ENCODE measurements at places on chromosomes 1 and 21. TPM values are rescaled to one million over a fixed set of nuclear protein-coding genes. Genes with fewer than 3 reads are reported as not detected.

SMCP gene
- not detected for total RNA-seq

GRCh38 chr21:32930673-32931072 is 95.1 kb upstream of the OLIG2 start:
- H3K4me1 ChIP-seq, result peaks cover 40% of the 10 kb centered on the region
- no peak overlapping the region for H3K27ac ChIP-seq
- DNase-seq, result no peak
- H3K36me3 ChIP-seq, result no peaks in the 10 kb centered on the region
- H3K4me3 ChIP-seq, result no peak overlapping the region

- no peak overlapping the region for H3K27ac ChIP-seq
- H3K36me3 ChIP-seq, result no peaks in the 10 kb centered on the region
- DNase-seq, result no peak
- no peaks in the 10 kb centered on the region for H3K27me3 ChIP-seq
- no peak overlapping the region for H3K4me3 ChIP-seq
Measured at GRCh38 chr1:40810927-40811326, 27.3 kb downstream of the KCNQ4 start.

CLEC20A gene
- not detected for total RNA-seq

ITGB2 gene
- 242 TPM for total RNA-seq

- H3K27me3 ChIP-seq, result peaks cover 12% of the 10 kb centered on the region
- H3K36me3 ChIP-seq, result no peaks in the 10 kb centered on the region
- H3K4me3 ChIP-seq, result no peak overlapping the region
- H3K4me1 ChIP-seq, result peaks cover 7% of the 10 kb centered on the region
- DNase-seq, result no peak
- no peak overlapping the region for H3K27ac ChIP-seq
Measured at GRCh38 chr1:1989789-1990188, 13.8 kb downstream of the CFAP74 start.

DNA sequence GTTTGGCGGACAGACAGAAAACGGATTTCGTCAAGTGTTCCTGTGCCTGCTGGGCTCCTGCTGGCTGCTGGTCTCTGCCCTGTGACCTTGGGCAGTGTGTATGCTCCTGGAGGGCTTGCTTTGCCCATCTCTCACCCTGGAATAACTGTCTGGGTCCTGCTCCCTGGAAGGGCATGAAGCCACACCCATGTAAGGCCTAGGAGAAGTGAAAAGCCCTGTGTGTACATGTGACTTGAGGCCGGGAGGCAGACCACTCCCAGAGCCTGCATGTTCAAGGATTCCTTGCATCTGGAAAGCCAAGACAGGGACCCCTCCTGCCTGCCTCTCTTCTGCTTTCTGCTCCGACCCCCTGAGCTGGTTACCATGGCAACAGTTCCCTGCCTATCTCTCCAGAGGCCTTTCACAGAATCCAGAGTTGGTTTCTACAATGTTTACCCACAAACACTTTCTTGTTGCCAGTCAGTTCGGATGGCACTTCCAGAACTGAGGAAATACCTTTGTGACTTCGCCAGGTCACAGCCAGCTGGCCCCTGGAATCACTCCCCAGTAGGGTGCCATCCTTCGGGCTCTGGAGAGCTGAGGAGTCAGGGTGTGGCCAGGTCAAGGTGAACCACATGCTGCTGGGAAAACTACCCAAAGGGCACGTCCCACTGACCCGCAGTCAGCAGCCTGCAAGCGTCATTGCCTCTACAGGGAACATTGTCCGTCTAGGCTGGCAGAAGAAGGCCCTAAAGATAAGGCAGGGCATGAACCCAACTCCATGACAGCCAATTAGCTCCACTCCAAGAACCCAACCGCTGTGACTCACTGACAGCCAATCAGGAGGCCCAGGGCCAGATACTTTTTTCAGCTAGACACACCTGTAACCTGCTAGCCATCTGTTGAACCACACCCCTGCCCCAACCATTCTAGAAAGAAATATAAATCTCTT is 14.7 kb upstream of the GPR37L1 start:
- no peaks in the 10 kb centered on the region for H3K36me3 ChIP-seq
- no peak overlapping the region for H3K4me3 ChIP-seq
- H3K4me1 ChIP-seq, result no peaks in the 10 kb centered on the region
- no peak overlapping the region for H3K27ac ChIP-seq

TMEM50A gene
- 124 TPM for total RNA-seq

- no peaks in the 10 kb centered on the region for H3K4me1 ChIP-seq
- no peak overlapping the region for H3K4me3 ChIP-seq
- H3K36me3 ChIP-seq, result no peaks in the 10 kb centered on the region
- DNase-seq, result no peak
- H3K27me3 ChIP-seq, result no peaks in the 10 kb centered on the region
- no peak overlapping the region for H3K27ac ChIP-seq
Measured at GRCh38 chr1:54548389-54549044, 489 bp downstream of the ACOT11 start.

GJA5 gene
- not detected for total RNA-seq

- DNase-seq, result no peak
- H3K36me3 ChIP-seq, result no peaks in the 10 kb centered on the region
- no peak overlapping the region for H3K27ac ChIP-seq
- no peak overlapping the region for H3K4me3 ChIP-seq
Measured at GRCh38 chr1:201906336-201906735, 17.6 kb downstream of the SHISA4 start.

GRCh38 chr21:46035809-46036695 is 54.5 kb downstream of the COL6A1 start:
- DNase-seq, result no peak
- peaks cover 1% of the 10 kb centered on the region for H3K27me3 ChIP-seq
- H3K4me3 ChIP-seq, result no peak overlapping the region
- H3K27ac ChIP-seq, result no peak overlapping the region

CRABP2 gene
- total RNA-seq, result 1.1 TPM

DNA sequence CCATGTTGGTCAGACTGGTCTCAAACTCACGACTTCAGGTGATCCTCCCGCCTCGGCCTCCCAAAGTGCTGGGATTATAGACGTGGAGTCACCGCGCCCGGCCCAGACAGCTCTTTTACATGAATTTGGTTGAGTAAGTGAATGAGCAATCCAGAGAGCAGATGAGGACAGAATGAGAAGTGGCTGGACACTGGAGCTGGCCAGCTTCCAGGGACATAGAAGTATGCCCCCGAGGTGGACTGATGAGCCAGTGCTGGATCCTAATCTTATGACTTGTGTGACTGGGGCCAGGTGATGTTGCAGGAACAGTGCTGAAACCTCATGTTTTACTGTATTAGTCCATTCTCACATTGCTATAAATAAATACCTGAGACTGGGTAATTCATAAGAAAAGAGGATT is 35.9 kb upstream of the KANK4 start:
- no peaks in the 10 kb centered on the region for H3K4me1 ChIP-seq
- H3K27me3 ChIP-seq, result peaks cover 4% of the 10 kb centered on the region
- DNase-seq, result no peak
- no peaks in the 10 kb centered on the region for H3K36me3 ChIP-seq
- no peak overlapping the region for H3K4me3 ChIP-seq

RGS8 gene
- total RNA-seq, result 0.05 TPM

DNA sequence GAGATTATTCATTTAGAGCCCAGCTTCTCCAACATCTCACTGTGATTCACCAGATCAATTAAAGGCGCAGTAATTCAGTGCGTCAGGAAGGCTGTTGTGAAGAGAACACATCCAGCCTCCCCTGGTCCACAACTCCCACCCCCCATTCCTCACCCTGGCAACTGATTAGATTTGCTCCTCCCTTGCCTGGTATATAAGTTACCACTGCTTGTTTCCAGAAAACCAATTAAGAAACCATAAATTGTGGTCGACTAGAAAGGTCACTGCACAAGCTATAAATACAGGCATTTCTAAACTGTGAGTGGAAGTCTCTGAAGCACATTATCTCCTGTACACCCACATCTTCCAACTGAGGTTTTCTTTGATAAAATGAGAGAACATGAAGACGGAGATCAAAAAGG is 41.9 kb downstream of the FAM163A start:
- H3K27ac ChIP-seq, result no peak overlapping the region
- H3K27me3 ChIP-seq, result no peaks in the 10 kb centered on the region
- H3K36me3 ChIP-seq, result no peaks in the 10 kb centered on the region
- no peaks in the 10 kb centered on the region for H3K4me1 ChIP-seq

All from activated CD4-positive, alpha-beta memory T cell treated with anti-CD3 and anti-CD28 coated beads for 36 hours (primary cell).